ENCODE measurements at places on chromosomes 3 and 15.
A peak's percentile ranks its signal among the peaks of the same experiment; 100 is the strongest.

DNA sequence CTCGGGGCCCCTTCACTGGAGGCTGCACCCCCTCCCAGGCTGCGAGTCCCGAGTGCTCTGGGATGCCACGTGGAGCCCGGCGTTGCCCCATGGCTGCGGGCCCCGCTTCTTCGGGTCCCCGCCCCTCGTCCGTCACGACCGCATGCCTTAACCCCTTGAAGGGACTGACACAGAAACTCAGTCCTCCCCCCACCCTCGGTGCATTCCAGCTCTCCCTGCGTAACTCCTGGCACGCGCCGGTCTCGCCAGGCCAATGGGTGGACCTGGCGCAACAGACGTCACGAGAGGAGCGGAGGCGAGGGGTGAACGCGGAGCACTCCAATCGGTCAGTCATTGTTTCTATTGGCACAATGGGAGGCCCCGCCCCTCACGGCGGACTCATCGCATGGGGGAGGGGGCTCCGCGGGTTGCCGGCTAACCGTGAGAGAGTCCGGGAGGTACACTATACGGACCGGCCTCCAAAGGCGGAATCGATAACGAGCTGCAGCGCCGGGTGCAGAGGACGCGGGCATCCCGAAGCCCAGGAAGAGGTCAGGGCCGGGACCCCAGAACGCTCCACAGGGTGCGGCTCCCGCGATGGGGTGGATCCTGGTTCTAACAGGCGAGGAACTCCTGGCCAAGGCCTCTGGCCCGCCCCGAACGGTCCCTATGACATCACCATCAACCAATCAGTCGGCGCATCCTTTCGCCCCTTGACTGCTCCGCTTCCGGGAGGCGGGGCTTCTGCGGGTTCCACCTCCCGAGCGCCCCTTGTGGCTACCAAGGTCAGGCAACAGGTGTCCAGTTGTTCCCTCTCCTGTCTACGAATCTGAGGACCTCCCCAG, 1.0 kb upstream of the CELSR3 start:
- H3K27ac ChIP-seq: peak overlapping the region; percentile 85
- peak overlapping the region; percentile 82 for H3K4me3 ChIP-seq
- H3K4me1 ChIP-seq: peaks cover 17% of the 10 kb centered on the region
- H3K27me3 ChIP-seq: peaks cover 21% of the 10 kb centered on the region

- no peaks in the 10 kb centered on the region for H3K4me1 ChIP-seq
- no peaks in the 10 kb centered on the region for H3K27me3 ChIP-seq
- no peak overlapping the region for H3K4me3 ChIP-seq
- no peaks in the 10 kb centered on the region for H3K36me3 ChIP-seq
- no peak overlapping the region for H3K27ac ChIP-seq
These were observed 116.1 kb upstream of the TLE3 start for GRCh38 chr15:70213794-70214193.

DNA sequence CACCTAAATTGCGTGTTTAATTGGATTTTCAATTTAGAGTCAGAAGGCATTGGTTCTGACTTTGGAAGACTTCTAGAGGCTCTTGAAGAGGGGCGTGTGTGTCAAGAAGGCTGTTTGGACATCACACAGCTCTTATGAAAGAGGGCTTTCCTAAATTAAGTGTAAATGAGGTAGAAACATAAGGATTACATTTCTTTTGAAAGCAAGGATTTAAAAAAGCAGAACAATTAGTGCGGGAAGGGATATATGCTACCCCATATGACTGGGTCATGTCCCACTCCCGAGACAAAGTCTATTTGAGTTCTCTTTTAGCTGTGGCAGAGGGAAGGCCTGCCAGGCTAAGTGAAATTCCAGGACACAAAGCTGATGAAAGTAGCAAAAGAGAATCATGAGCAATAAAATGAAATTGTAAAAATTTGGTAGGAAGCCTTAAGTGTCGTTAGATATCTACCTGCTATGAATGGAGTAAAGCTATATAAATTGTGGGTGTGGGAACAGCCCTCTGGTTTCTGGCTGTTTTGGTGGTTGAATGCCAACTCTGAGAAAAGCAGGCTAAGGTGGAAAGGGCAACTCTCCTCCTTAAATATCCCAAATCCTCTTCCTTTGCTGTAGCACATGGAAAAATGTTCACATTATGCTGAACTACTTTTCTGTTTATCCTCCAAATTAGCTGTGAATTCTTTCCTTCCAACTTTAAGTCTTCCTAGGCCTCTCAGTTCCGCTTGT, 100.6 kb upstream of the TSC22D2 start:
- H3K27me3 ChIP-seq: peaks cover 25% of the 10 kb centered on the region
- H3K27ac ChIP-seq: no peak overlapping the region
- H3K36me3 ChIP-seq: no peaks in the 10 kb centered on the region
- no peak overlapping the region for H3K4me3 ChIP-seq
- DNase-seq: no peak

- peaks cover 9% of the 10 kb centered on the region for H3K27me3 ChIP-seq
- DNase-seq: no peak
- no peaks in the 10 kb centered on the region for H3K36me3 ChIP-seq
These were observed 157.4 kb upstream of the NPHP3 start for GRCh38 chr3:132879656-132880055.

Data from activated CD8-positive, alpha-beta T cell treated with anti-CD3 and anti-CD28 coated beads for 36 hours (primary cell).